ENCODE measurements at places on chromosomes 2 and 18. TPM values are rescaled to one million over a fixed set of nuclear protein-coding genes. Genes with fewer than 3 reads are reported as not detected.

ADCY3 gene
- 34.2 TPM for total RNA-seq

PXDN gene
- 335 TPM for total RNA-seq

CLHC1 gene
- total RNA-seq, result 8.1 TPM

ZNF385B gene
- 2.6 TPM for total RNA-seq

CCDC102B gene
- not detected for total RNA-seq

SLC38A11 gene
- 0.39 TPM for total RNA-seq

NAT8 gene
- total RNA-seq, result not detected

MLPH gene
- 21.9 TPM for total RNA-seq

MYOM1 gene
- 1.6 TPM for total RNA-seq

FEV gene
- not detected for total RNA-seq

SLC5A7 gene
- not detected for total RNA-seq

GULP1 gene
- total RNA-seq, result 71.5 TPM

C2orf92 gene
- 9.0 TPM for total RNA-seq

GKN2 gene
- total RNA-seq, result not detected

DSG1 gene
- 1.2 TPM for total RNA-seq

LAMA3 gene
- 1,921 TPM for total RNA-seq

COL5A2 gene
- total RNA-seq, result 246 TPM
